ENCODE measurements at places on chromosomes 13 and 19. TPM values are rescaled to one million over a fixed set of nuclear protein-coding genes. Genes with fewer than 3 reads are reported as not detected.

ZNF829 gene
- total RNA-seq, result 2.7 TPM

ZNF324 gene
- 5.2 TPM for total RNA-seq

DNA sequence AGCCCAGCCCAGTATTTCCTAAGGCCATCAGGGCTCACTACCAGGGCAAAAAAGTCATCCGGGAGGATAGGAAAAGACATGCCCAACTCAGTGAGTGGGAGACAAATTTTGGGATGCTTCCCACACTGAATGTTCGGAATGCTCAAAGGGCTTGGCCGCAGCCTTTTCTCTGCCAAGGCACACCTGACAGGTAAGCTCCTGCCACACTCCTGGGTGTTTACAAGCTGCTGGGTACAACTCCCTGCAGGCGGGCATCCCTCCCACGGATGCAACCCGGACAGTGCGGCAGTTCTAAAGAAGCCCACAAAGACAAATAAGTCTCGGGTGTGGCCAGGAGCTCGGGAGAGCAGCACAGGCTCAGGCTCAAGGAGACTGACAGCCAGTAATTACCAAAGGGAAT lies 28.1 kb downstream of the SLC7A1 start:
- DNase-seq, result no peak

DNA sequence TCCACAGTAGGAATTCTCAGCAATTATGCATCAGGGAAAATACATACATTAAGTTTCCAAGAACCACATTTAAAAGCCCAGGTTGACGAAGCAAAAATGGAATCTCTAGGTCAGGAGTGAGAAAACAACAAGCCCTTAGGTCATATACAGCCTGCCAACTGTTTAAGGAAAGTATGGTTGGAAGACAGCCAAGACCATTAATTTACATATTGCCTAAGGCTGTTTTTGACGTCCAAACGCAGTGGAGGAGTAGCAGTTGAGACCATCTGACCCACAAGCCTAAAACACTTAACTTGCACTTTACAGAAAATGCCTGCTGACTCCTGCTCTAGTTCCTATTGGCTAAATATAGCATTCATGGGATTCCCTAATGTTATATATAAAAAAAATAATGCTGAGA lies 299.0 kb downstream of the ITGBL1 start:
- DNase-seq, result no peak

- DNase-seq, result no peak
These were observed 7.0 kb downstream of the CLASRP start for GRCh38 chr19:45045671-45046353.

GRCh38 chr13:72839831-72840426 lies 58.0 kb downstream of the PIBF1 start:
- peak; percentile 40 for DNase-seq

Data from right cardiac atrium (tissue), 5 donors.